ENCODE measurements at places on chromosomes 5 and 9.

- H3K27ac ChIP-seq: no peak overlapping the region
- no peaks in the 10 kb centered on the region for H3K4me1 ChIP-seq
- no peak overlapping the region for H3K4me3 ChIP-seq
Observed at GRCh38 chr5:123182072-123182471, 93.0 kb downstream of the PRDM6 start.

GRCh38 chr9:24602693-24603352, 57.1 kb upstream of the IZUMO3 start:
- H3K4me1 ChIP-seq: no peaks in the 10 kb centered on the region
- no peak for DNase-seq
- no peak overlapping the region for H3K4me3 ChIP-seq
- H3K36me3 ChIP-seq: no peaks in the 10 kb centered on the region
- H3K27me3 ChIP-seq: no peaks in the 10 kb centered on the region

- no peak for DNase-seq
- H3K4me3 ChIP-seq: no peak overlapping the region
- H3K36me3 ChIP-seq: no peaks in the 10 kb centered on the region
Observed at GRCh38 chr5:133141746-133142145, 89.9 kb downstream of the HSPA4 start.

DNA sequence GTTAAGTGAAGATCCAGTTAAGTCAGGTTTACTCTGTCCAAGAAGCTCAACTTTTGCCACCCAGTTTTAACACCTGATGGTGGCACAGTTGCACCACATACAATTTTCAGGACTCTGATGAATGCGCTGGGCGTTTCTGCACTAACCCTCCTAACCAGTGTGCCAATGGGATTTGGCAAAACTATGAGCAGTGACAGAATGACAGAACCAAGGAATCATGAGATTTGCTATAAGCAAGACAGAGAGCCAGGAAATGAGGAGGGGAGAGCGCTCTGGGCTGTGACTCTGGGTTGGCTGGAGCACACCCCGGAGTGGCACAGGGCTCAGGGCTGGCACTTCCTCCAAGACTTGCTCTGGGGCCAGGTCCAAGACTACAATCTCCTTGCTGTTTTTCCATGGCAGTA, 84.1 kb downstream of the SH3PXD2B start:
- no peak for DNase-seq
- no peaks in the 10 kb centered on the region for H3K36me3 ChIP-seq
- no peak overlapping the region for H3K27ac ChIP-seq
- no peak overlapping the region for H3K4me3 ChIP-seq
- no peaks in the 10 kb centered on the region for H3K27me3 ChIP-seq

DNA sequence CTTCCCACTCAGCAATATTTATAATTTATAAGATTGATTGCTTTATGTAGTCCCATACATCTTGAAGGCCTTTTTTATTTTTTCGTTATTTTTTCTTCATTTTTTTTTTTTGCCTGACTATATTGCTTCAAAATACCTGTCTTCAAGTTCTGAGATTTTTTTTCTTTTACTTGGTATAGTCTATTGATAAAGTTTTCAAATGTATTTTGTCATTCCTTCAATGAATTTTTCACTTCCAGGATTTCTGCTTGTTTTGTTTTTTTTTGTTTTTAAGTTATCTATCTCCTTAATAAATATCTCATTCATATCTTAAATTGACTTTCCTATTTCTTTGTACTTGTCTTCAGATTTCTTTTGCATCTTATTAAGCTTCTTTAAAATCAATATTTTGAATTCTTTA, 905.6 kb upstream of the CDH6 start:
- H3K36me3 ChIP-seq: no peaks in the 10 kb centered on the region
- H3K27ac ChIP-seq: no peak overlapping the region
- H3K27me3 ChIP-seq: no peaks in the 10 kb centered on the region
- no peak overlapping the region for H3K4me3 ChIP-seq
- no peak for DNase-seq
- H3K4me1 ChIP-seq: no peaks in the 10 kb centered on the region

GRCh38 chr5:1388383-1388967, 43.6 kb upstream of the CLPTM1L start:
- no peak overlapping the region for H3K4me3 ChIP-seq
- H3K27ac ChIP-seq: no peak overlapping the region
- H3K36me3 ChIP-seq: no peaks in the 10 kb centered on the region
- no peaks in the 10 kb centered on the region for H3K27me3 ChIP-seq
